Activated effector memory CD4-positive, alpha-beta T cell treated with anti-CD3 and anti-CD28 coated beads, Interleukin-2, amount 50 U/mL, for 16 hours (primary cell): ENCODE measurements at places on chromosomes 16 and 17.

DNA sequence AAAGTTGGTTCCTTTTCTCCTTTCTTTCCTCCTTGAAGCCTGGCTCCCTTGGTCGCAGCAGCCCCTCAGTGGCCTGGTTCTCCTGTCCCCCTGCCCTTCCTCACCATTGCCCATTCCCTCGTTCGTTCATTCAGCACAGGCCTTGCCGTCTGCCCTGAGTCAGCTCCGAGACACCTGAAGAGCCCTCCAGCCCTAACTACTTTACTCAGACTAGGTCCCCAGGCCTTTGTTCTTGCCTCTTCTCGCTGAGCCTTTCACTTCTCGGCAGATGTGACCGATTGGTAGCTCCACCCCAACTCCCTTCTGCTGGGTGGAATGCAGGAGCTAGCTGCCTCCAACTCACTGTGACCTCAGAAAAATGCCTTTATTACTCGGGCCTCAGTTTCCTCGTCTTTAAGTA, 7.0 kb upstream of the ADAM11 start:
- no peak for DNase-seq

DNA sequence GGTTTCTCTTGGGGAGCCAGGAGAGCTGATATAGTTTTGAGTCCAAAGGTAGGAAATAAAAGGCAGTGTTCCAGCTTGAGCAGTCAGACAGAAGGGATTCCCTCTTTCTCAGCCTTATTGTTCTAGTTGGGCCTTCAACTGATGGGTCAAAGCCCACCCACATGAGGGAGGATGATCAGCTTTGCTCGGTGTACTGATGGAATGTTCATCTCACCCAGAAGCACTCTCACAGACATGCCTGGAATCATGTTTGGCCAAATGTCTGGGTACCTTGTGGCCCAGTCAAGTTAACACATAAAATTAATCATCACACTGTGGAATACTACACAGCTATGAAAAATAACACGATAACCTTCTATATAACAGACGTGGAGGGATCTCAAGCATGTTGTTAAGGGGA, 23.1 kb upstream of the KCNG4 start:
- no peak for DNase-seq

GRCh38 chr17:30840771-30841170, 9.0 kb downstream of the ATAD5 start:
- DNase-seq, result no peak

DNA sequence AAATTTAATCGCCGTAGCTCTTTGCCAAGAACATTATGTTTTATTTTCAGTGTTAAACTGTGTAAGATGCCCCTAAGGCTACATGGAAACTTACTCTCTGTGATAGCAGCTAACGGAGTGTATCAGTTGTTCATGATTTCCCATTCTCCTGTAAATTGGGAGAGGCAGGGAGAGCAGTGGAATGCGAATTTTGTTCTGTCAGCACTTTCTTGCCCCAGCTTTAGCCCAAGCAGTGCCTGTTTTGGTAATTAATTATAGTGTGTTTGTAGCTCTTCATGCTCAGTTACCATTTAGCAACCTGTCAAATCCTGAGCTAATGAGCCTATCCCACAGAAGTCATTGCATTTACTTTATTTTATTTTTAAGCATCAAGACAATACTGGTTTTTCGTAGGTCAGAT, 475.1 kb upstream of the RBFOX1 start:
- DNase-seq, result no peak

- no peak for DNase-seq
Observed at GRCh38 chr16:1055557-1055924, 17.0 kb upstream of the SSTR5 start.

GRCh38 chr17:50560931-50561745, 623 bp downstream of the CACNA1G start:
- peak; percentile 70 for DNase-seq

DNA sequence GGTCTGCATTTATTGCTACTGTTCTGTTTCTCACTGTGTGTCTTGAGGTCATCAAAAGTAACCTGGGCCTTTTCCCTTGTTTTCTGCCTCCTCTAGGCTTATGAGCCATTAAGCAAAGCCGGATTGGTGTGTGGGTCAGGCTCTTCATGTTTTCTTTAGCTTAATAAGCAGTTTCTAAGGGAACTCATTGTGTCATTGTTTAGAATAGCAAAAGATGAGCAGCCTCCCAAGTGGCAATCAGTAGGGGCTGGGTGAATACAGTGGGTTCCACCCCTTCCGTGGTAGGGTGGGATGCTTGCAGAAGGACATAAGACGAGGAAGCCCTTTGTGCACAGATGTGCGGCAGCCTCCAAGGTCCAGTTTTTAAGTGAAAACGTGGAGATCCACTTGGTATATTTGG, 34.5 kb downstream of the ABCC1 start:
- no peak for DNase-seq

DNA sequence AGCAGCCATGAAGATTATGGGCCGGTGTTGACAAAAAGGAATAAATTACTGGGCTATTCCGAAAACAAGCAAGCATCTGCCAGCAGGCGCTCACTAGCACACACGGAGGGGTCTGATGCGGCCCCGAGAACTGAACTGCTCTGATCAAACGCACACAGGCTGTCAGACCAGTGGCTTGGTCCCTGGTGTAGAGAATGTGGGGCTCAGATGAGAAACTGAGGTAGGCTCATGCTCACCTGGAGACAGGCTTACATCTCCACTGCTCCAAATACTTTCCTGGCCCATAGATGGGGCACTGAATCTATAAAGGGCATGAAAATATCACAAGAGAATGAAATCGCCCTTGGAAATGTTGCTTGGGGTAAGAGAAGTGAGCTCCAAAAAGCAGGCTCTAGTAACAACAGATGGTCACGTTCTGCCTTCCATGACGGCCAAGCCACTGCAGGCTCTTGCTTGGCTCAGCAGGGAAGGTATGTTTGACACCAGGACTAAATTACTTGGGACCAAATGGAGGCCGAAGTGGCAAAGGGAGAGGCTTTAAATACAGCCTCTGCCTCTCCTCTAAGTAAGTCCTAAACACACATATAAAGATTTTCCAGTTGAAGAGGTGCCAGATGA, 5.4 kb downstream of the ABR start:
- DNase-seq, result no peak

GRCh38 chr17:81040791-81041337, 5.9 kb downstream of the BAIAP2 start:
- DNase-seq, result no peak
